ENCODE measurements at places on chromosomes 11 and 22.

DNA sequence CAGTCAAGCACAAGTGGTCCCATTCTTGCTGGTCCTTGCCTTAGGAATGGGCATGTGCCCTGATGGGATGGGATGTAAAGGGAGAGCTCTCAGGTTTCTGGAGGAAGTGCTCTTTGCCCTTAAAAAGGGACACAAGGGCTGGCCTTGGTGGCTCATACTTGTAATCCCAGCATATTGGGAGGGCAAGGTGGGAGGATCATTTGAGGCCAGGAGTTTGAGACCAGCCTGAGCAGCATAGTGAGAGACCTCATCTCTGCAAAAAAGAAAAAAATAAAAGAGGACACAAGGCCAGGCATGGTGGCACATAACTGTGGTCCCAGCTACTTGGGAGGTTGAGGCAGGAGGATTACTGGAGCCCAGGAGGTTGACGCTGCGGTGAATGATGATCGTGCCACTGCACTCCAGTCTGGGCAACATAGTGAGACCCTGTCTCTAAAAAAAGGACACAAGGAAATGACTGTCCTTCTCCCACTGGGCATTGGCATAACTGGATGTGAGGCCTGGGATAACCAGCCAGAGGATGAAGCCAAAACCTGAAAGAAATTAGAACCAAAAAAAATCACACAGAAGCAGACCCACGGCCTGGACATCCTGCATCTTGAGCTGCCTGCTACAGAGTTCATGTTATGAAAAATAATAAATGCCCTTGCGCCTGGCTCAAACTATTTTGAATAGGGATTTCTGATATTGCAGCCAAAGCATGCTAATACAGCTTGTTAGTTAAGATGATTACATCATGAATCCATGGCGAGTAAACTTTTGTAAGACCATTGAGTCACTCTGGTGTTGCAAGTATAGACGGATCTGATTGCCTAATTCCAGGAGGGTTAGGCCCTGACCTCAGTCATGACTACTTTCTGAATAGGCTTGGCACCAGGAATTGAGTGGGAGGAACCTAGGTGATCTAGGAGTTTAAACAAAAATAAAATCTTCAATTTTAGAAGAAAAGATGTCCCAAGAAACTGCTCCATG lies 12.9 kb upstream of the CRKL start:
- no peak for DNase-seq

GRCh38 chr11:19243143-19243542 lies 2.4 kb upstream of the E2F8 start:
- no peak for DNase-seq

DNA sequence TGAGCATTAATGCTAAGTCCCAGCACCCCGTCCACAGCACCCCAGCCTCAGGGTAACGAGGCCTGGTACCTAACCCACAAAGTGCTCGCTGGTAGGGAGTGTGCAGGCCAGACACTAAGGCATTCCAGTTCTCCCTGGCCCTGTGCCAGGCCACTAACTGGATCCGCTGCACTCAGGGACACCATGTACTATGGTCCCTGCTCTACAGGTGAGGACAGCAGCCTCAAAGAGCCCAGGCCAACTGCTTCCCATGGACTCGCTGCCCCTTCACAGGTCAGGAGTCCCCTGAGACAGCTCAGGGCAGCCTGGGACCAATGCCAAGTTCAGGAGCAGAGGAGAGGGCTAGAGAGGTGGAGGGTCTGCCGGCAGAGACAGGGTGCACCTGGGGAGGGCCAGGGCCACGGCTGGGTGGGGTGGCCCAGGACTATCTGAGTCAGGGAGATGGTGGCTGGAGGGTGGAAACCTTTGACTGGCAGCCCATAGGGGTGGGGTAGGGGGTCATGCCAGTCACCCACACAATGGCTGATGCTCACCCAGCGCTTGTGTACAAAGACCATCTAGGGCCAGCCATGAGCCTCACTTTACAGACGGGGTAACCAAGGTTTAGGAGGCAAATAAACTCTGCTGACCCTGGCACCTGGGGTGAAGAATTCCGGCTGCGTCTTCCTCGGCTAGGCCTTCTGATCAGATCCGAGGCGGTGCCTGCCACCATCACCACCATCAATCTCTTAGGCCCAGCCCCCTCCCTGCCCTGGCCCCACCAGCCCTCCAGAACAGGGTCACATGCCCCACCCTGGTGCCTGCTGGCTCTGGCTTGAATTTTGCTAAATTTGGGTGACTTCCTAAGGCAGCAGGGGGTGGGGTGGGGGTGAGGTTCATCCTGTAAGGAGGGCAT lies 5.6 kb downstream of the OSBPL5 start:
- no peak for DNase-seq

GRCh38 chr11:35174666-35175065 lies 35.7 kb downstream of the CD44 start:
- no peak for DNase-seq

GRCh38 chr22:44620129-44620840 lies 81.7 kb upstream of the PRR5 start:
- no peak for DNase-seq

DNA sequence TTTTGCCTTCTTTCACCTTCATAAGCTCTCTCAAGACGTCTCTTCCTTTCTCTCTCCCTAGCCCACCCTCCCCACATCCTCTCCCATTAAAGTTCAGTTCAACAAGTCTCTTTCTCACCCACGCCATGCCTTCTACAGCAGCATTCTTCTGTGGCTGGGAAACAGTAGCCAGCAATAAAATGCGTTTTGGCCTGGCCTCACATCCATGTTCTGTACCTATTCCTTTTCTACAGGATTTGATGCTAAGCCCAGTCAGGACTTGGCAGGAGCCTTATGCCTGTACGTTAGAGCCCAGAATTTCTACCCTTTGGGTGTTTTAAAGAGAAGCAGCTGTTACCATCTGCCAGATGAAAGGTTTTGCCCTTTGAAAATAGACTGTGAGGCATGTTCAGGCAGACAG lies 7.1 kb upstream of the CD44 start:
- DNase-seq, result no peak

DNA sequence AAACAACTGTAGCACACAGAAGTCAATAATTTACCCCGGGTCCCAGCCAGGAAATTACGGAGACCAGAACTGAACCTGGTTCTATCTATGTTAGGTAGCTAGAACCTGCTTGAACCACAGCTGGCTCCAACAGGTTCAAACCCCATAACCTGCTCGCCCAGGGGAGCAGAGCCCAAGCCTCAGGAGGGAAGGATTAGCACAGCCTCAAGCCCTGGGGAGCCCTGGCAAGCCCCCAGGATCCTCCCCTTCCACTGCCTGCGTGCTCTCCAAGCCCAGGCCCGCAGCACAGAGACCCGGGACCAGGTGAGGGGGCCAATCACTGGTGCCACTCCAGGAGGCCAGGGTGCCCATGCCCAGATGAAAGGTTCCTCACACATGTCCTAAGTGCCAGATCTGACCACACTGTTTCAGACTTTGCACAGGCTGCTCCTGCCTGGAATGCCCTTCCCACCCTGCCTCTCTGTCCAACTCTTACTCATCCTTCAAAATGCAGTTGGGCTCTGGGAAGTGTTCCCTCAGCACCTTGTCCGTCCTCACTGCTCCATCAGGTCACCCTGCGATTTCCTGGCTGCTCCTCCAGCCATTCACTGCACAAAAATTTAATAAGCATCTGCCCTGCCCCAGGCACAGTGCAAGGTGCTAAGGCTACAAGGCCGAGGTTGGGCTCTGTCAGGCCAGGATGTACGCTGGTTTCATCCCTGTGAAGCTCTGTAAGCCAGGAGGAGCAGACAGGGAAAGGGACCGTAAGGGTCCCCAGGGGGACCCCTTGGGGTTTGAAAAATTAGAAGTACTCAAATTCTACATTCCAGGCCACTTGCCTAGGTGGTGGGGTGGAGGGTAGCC lies 32.2 kb downstream of the ARRB1 start:
- DNase-seq, result no peak
